Ammon's horn (tissue), 1 donor: ENCODE measurements at places on chromosomes 12 and 14.

- DNase-seq, result no peak
Measured at GRCh38 chr12:22631863-22632463, 7.0 kb downstream of the ETNK1 start.

DNA sequence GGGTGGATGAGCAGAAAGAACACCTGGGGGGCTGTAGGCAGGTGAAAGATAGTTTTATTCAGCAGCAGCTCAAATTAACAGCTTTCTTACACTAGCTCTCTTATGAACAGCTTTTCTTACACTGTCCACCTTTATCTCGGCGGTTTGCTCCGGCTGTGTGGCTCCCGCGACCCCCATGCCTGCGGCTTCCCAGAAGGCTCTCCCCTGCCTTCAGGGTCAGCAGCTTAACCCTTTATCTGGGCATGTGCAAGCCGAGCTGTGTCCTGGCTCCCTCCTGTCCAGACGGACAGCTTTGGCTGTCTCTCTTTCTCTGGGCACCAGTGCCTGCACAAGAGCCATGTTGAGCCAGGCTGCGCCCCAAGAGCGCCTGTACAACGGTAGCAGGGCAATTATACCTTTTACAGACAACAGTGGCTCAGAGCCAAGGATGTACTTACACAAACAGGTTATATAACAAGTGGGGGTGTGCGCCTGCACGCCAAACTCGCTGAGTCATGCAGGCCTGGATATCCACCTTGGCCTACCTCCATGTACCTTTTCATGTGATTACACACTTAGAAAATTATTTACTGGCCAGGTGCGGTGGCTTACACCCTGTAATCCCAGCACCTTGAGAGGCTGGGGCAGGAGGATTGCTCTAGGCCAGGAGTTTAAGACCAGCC, 28.5 kb upstream of the KLHL42 start:
- no peak for DNase-seq

- no peak for DNase-seq
Measured at GRCh38 chr12:10663869-10664268, 10.0 kb downstream of the STYK1 start.

DNA sequence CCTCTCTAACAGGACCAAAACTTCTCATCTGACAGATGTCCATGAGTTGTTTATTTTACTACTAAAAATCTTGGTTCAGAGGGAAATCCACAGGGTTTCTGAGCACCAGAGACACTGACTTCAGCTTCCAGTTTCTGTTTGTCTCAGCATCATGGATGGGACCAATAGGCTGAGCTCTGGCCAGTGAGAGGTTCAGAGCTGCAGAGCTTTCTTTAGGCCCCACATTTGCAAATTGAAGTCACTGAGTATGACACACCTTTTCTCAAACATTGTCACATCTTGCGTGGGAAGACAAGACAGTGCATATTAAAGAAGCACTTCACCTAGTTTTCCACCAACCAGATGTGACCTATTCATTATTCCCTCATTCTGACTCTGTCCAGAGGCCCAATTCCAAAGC, 45.2 kb downstream of the RDH12 start:
- no peak for DNase-seq

DNA sequence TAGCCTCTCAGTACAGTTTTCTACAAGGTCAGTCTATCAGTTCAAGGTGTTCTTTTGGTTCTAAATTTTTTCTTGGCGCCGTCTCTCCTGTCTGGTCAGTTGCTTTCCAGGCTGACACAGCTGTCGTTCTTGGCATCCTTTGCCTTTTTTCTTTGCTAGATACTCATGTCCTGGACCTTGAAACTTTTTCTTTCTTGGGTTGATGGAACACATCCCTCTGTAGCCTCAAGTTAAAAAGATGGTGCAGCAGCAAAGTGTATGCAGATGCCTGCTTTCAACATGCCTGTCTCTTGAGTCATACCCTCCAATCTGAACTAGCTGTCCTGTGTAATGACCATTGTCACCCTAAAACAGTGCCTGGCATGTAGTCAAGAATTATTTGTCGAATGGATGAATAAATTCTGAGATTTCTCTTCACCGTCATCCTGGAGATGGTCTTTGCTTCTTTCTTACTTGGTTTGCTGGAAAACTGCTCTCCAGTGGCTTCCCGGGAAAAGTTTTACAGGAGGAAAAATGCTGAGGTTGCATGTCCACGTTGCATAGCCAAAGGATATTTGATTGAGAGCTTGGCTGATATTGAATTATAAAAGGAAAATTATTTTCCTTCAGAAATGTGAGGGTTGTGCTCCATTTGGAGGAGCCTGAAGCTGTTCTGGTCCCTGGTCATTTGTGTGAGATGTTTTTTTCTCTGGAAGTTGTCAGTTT, 4.6 kb downstream of the NYNRIN start:
- DNase-seq, result no peak

- DNase-seq, result peak; percentile 21
Measured at GRCh38 chr12:45232756-45233372, 17.0 kb downstream of the ANO6 start.

DNA sequence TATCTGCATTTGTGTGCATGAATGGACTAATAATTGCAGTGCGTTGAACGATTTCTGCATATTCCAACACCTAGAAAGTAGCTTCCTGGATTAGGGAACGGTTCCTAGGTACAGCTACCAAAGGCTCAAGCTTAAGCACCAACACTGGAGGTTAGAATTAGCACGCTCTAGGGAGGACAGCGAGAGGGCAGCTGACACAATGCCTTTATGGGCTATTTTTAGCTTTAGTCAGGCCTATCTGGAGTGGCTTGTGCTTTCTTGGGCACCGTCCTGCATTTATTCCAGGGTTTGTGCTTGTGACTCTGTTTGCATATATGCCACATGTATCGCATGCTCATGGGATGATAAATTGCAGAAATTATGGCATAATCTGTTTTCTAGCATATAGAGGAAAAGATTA, 13.7 kb downstream of the ETV6 start:
- DNase-seq, result peak; percentile 47

- no peak for DNase-seq
Measured at GRCh38 chr14:65263177-65263788, 149.2 kb upstream of the FUT8 start.

GRCh38 chr12:71186571-71187288, 28.9 kb upstream of the TSPAN8 start:
- no peak for DNase-seq
